MCF 10A (cell line): ENCODE measurements at places on chromosomes 1 and 21. TPM values are rescaled to one million over a fixed set of nuclear protein-coding genes. Genes with fewer than 3 reads are reported as not detected.

The IFNGR2 gene
- 77.0 and 87.7 TPM in 2 replicates for total RNA-seq

DNA sequence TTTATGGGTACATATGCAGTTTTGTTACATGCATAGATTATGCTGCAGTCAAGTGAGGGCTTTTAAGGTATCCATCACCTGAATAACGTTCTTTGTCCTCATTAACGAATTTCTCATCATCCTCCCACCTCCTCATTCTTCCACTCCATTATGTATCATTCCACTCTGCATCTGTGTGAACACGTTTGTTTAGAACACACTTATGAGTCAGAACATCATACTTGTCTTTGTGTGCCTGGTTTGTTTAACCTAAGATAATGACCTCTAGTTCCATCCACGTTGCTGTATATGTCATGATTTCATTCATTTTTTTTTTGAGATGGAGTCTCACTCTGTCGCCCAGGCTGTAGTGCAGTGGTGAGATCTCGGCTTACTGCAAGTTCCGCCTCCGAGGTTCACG, 6.7 kb upstream of the MPC2 start:
- peak; percentile 29 for DNase-seq
- H3K36me3 ChIP-seq, result peaks cover 12% of the 10 kb centered on the region
- no peaks in the 10 kb centered on the region for H3K27me3 ChIP-seq
- H3K4me3 ChIP-seq, result no peak overlapping the region
- no peak overlapping the region for H3K27ac ChIP-seq
- peaks cover 27% of the 10 kb centered on the region for H3K4me1 ChIP-seq

DNA sequence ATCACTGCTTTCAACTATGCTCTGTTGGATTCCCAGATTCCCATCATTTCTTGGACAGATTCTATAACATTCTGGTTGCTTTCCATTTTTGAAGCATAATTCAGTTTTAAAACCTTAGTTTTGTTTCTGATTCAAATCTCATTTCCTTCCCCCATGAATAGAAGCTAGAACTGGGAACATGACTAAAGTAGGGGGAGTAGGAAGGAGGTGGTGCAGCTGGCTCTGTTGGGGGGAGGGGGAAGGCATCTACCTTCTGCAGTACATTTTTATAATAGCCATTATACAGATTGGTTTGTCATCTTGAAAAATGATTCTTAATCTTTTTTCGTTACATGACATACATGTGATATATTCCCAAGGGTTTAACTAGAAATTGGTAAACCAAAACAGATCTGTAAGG, 48.1 kb downstream of the SMG7 start:
- no peaks in the 10 kb centered on the region for H3K27me3 ChIP-seq
- no peak for DNase-seq
- H3K4me1 ChIP-seq, result peaks cover 27% of the 10 kb centered on the region
- peaks cover 56% of the 10 kb centered on the region for H3K36me3 ChIP-seq
- peak overlapping the region; percentile 17 for H3K27ac ChIP-seq

DNA sequence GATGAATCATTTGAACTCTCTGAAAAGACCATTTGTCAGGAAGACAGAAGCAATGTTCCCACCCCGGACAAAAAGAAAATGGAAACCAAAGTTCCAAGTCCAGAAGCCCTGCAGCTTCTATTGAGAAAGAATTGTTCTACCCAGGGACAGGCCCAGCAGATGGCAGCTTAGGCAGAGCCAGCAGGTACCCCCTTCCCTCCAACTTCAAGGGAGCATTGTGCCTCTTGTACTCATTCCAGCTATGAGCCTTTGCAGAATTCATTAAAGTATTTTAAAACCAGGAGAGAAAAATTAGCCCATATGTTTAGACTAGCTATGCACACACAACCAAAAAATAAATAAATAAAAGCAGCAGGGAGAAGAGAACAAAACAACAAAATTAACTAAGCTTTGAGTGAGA, 85.2 kb upstream of the KCND3 start:
- no peaks in the 10 kb centered on the region for H3K36me3 ChIP-seq
- no peak overlapping the region for H3K27ac ChIP-seq
- H3K27me3 ChIP-seq, result peaks cover 16% of the 10 kb centered on the region
- no peaks in the 10 kb centered on the region for H3K4me1 ChIP-seq

The PWP2 gene
- total RNA-seq, result 11.2 and 16.5 TPM in 2 replicates

DNA sequence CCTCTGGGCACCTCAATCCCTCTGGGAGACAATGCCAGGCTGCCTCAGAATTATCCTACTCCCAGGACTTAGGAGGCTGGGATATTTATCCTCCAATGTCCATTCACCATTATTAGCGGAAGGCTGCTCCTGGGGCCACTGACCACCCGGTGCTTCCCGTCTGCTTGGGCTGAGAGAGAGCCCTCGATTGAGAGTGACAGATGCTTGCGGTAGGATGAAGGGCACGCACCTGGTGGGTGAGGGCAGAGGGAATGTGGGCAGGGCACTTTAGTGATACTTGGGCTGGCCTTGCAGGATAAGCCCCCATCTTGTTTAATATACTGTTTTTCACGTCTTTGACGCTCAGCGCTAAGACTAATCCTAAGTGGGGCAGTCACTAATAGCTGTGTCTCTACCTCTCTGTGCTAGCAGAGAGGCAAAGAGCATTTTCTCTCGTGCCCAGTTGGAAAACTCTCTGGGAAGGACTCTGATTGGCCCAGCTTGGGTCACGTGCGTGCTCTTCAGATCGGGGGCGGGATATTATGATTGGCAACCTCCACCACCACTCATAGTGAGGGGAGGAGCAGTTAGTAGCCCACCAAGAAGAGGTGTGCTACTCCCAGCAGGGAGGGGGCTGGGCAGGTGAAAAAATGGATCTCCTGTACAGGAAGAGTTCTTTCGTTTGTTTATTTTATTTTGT, 10.6 kb upstream of the PARS2 start:
- DNase-seq, result peak; percentile 30
- no peaks in the 10 kb centered on the region for H3K4me1 ChIP-seq
- H3K27ac ChIP-seq, result no peak overlapping the region

The CD101 gene
- 0.37 and 0.42 TPM in 2 replicates for total RNA-seq

GRCh38 chr1:240193679-240194078, 102.0 kb downstream of the FMN2 start:
- no peak for DNase-seq
- no peak overlapping the region for H3K27ac ChIP-seq
- H3K36me3 ChIP-seq, result no peaks in the 10 kb centered on the region
- peaks cover 10% of the 10 kb centered on the region for H3K27me3 ChIP-seq
- H3K4me3 ChIP-seq, result no peak overlapping the region

- H3K27me3 ChIP-seq, result no peaks in the 10 kb centered on the region
- DNase-seq, result no peak
- peak overlapping the region; percentile 19 for H3K27ac ChIP-seq
- H3K4me3 ChIP-seq, result no peak overlapping the region
- peaks cover 1% of the 10 kb centered on the region for H3K36me3 ChIP-seq
- peaks cover 51% of the 10 kb centered on the region for H3K4me1 ChIP-seq
Measured at GRCh38 chr1:51265618-51266017, 29.5 kb downstream of the RNF11 start.

- DNase-seq, result peak; percentile 96
- peaks cover 39% of the 10 kb centered on the region for H3K36me3 ChIP-seq
- H3K4me1 ChIP-seq, result peaks cover 23% of the 10 kb centered on the region
- H3K27me3 ChIP-seq, result no peaks in the 10 kb centered on the region
- no peak overlapping the region for H3K4me3 ChIP-seq
Measured at GRCh38 chr1:151887028-151887427, 22.3 kb downstream of the THEM4 start.

The CELA2A gene
- total RNA-seq, result not detected in 2 replicates

GRCh38 chr21:44571296-44571695, 2.2 kb upstream of the KRTAP10-4 start:
- DNase-seq, result no peak
- peaks cover 7% of the 10 kb centered on the region for H3K4me1 ChIP-seq
- no peak overlapping the region for H3K27ac ChIP-seq
- H3K36me3 ChIP-seq, result no peaks in the 10 kb centered on the region
- H3K4me3 ChIP-seq, result no peak overlapping the region
- peaks cover 45% of the 10 kb centered on the region for H3K27me3 ChIP-seq

GRCh38 chr1:87821335-87821697, 492.6 kb downstream of the LMO4 start:
- no peak overlapping the region for H3K4me3 ChIP-seq
- no peak for DNase-seq
- no peaks in the 10 kb centered on the region for H3K27me3 ChIP-seq
- no peaks in the 10 kb centered on the region for H3K4me1 ChIP-seq

DNA sequence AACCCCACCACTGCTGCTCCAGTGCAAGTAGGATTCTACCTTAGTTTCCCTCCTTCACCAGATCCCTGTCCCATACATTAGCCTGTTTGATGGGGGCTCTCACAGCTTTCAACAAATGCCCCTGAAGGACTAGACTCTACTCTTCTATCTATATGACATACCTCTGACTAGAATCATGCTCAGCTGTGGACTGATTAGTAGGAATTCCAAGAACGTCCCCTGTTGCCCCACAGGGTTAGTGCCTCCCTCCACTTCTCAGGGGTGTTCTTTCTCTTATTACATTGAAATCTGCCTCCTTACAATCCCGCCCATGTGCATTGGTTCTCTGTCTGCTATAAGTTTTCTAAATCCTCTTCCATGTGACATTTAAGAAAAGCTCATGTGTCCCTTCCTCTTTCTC, 375.9 kb upstream of the DUSP10 start:
- no peaks in the 10 kb centered on the region for H3K27me3 ChIP-seq
- no peaks in the 10 kb centered on the region for H3K36me3 ChIP-seq
- no peak for DNase-seq
- H3K27ac ChIP-seq, result no peak overlapping the region
- H3K4me1 ChIP-seq, result no peaks in the 10 kb centered on the region

The CELA3A gene
- total RNA-seq, result not detected in 2 replicates

DNA sequence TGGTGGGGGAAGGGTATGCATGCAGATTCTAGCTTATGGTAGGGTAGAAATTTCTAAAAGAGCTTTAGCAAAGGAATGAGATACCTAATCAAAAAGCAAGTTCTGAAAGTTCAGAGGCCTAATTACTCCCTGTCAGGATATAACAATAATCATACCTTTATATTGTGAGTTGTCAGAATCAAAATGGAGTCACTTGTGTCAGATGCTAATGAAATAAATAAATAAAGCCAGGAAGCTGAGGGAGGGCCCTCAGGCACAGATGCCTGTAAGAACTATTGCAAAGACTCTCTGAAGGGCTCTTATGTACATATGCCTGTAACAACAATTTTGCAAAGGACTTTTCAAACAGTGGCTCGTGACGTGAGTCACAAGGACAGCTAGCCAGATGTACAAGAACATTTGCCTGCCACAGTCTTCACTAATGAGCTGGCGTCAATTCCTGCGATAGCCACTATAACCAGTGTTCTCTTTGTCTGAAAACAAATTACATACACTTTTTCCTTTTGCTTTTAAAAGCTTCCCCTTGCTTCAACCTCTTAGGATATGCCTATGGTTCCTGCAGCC, 27.4 kb upstream of the DNASE2B start:
- H3K4me3 ChIP-seq, result no peak overlapping the region
- DNase-seq, result peak; percentile 39
- H3K27me3 ChIP-seq, result no peaks in the 10 kb centered on the region
- H3K27ac ChIP-seq, result no peak overlapping the region
- peaks cover 2% of the 10 kb centered on the region for H3K4me1 ChIP-seq

The RORC gene
- total RNA-seq, result 0.40 and 0.81 TPM in 2 replicates

The SETDB1 gene
- 67.4 and 69.4 TPM in 2 replicates for total RNA-seq

The SPRR4 gene
- total RNA-seq, result not detected in 2 replicates

DNA sequence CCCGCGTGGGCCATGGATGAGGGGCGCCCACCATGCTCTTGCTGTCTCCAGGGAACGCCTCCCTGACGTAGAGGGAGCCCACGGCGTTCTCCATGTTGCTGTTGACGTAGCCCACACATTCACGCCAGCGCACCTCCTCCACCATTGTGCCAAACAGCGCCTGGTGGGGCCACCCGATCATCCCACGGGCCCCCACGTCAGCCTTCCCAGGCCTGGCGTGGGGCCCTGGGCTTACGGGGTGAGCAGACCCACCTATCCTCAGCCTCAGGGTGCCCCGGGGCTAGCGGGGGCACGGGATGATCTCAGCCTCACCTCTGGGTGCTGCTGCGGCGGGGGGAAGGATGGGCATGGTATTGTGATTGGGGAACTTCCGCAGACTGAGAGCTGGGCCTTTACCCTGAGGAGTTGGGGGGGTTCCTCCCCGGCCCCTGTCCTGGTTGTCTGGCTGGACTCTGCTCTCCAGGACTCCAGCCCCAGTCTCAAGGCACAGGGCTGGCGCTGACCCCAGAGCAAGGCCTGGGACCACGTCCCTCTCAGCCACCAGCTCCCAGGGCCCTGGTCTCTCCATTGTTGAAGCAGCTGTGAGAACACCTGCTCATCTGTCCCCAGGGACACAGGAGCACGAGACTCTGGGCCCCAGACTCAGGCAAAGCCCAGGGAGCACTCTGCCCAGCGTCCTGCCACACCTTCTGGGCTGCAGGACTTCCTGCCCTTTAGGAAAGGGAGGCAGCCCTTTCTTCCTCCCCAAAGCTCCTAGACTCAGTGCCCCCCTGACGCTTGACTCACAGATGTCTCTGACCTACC, 10.2 kb downstream of the PRXL2B start:
- H3K4me1 ChIP-seq, result no peaks in the 10 kb centered on the region
- peaks cover 6% of the 10 kb centered on the region for H3K36me3 ChIP-seq
- DNase-seq, result no peak
- peaks cover 27% of the 10 kb centered on the region for H3K27me3 ChIP-seq
- H3K4me3 ChIP-seq, result no peak overlapping the region
- no peak overlapping the region for H3K27ac ChIP-seq

The SGIP1 gene
- not detected in 2 replicates for total RNA-seq

The GABRD gene
- total RNA-seq, result not detected in 2 replicates

The CFHR4 gene
- not detected in 2 replicates for total RNA-seq

The BMP8A gene
- total RNA-seq, result not detected in 2 replicates

GRCh38 chr1:66327588-66327987, 206.4 kb upstream of the SGIP1 start:
- no peak for DNase-seq
- H3K27ac ChIP-seq, result no peak overlapping the region
- peaks cover 7% of the 10 kb centered on the region for H3K4me1 ChIP-seq
- H3K27me3 ChIP-seq, result no peaks in the 10 kb centered on the region
- no peak overlapping the region for H3K4me3 ChIP-seq
- no peaks in the 10 kb centered on the region for H3K36me3 ChIP-seq

GRCh38 chr1:162899422-162900146, 38.6 kb upstream of the CCDC190 start:
- H3K27ac ChIP-seq, result no peak overlapping the region
- no peak for DNase-seq
- H3K4me1 ChIP-seq, result peaks cover 6% of the 10 kb centered on the region
- H3K27me3 ChIP-seq, result no peaks in the 10 kb centered on the region
- H3K36me3 ChIP-seq, result no peaks in the 10 kb centered on the region
- H3K4me3 ChIP-seq, result no peak overlapping the region

DNA sequence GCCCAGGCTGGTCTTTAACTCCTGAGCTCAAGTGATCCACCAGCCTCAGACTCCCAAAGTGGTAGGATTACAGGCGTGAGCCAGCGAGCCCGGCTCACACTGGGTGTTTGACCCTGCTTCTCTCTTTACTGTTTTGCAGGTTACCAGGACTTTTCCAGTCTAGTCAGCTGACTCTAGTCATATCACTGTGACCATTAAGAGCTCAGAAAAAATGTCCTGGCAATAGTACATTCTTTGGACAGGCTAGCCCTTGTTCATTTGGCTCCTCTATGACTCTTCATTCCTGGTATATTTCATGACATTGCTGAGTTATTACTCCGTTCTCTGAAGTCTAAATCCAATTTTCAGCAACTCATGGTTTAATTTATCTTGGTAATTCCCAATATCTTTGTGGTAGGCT, 8.0 kb upstream of the CA6 start:
- H3K4me1 ChIP-seq, result peaks cover 11% of the 10 kb centered on the region
- no peaks in the 10 kb centered on the region for H3K27me3 ChIP-seq
- no peak overlapping the region for H3K4me3 ChIP-seq
- no peak for DNase-seq

The OR14K1 gene
- total RNA-seq, result not detected in 2 replicates
